ENCODE measurements at places on chromosomes 2 and 18.

- DNase-seq = no peak
Measured at GRCh38 chr2:147818741-147819140, 26.1 kb upstream of the ACVR2A start.

GRCh38 chr2:169039702-169040101, 8.6 kb upstream of the ABCB11 start:
- DNase-seq = no peak

- DNase-seq = no peak
Measured at GRCh38 chr18:3458378-3458777, 8.4 kb downstream of the TGIF1 start.

DNA sequence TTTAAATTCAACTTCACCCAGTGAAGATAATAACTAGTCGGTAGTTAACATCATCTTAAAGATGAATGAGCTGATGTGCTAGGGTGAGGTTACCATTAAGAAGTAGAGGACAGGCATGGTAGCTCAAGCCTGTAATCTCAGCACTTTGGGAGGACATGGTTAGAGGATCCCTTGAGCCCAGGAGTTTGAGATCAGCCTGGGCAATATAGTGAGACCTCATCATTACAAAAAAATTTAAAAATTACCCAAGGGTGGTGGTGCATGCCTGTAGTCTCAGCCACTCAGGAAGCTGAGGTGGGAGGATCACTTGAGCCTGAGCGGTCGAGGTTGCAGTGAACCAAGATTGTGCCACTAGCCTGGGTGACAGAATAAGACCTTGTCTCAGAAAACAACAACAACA, 4.7 kb downstream of the GALNT5 start:
- no peak for DNase-seq

DNA sequence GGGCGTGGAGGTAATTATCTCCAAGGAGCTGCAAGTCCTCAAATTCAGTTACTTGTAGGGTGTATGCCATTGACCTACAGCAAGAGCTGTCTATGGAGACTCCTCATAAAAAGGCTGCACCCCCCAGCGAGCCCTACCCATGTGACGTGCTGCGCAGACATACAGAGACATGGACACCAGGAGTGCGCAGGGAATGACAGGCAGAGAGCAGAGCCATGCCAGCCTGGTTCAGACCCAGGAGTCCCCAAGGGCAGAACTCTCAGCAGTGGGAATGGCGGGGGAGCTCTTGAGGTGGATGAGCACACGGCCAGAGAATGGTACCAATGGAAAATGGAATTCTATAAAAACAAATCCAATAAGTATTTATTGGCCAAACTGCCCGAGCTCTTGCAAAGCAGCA, 310.1 kb downstream of the MYCN start:
- no peak for DNase-seq

DNA sequence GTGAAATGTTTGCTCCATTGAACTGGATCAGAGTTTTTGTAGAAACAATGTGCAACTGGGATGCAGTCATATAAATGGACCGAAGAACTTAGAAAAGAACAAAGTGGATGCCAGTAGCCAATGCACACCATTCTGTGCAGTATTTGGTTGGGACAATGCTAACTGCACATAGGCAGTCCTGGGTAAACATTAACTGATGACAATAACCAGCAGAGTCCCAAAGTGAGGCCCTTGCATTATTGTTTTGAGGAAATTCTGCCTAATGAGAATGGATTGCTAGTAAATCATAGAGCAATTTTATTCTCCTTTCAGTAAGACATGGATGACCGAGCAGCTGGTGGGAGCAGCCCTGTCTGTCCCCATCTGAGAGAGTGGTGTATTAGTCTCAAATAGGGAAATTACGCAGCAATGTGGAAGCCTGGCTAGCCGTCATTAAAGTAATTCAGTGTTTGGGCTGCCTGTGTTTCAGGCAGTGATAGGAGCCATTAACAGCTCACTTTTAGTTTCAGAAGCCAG, 94.9 kb downstream of the KCTD1 start:
- DNase-seq = no peak

DNA sequence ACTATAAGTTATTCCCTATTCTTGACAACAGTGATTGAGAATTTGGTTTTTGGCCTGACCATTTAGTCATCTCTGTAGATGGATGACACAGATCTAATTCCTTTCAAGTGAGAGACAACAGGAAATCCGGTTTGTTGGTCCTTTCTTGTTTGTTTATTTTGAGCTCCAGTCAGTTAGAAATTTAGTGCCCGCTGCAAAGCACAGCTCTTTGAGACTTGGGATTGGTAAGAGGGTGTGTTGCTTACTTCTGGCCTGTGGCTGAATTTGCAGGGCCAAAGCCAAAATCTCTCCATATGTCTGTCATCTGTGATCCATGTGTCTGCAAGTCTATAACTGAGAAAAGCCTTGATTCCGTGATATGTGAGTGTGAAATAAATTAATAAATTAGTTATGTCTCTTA, 74.3 kb downstream of the BIN1 start:
- no peak for DNase-seq

DNA sequence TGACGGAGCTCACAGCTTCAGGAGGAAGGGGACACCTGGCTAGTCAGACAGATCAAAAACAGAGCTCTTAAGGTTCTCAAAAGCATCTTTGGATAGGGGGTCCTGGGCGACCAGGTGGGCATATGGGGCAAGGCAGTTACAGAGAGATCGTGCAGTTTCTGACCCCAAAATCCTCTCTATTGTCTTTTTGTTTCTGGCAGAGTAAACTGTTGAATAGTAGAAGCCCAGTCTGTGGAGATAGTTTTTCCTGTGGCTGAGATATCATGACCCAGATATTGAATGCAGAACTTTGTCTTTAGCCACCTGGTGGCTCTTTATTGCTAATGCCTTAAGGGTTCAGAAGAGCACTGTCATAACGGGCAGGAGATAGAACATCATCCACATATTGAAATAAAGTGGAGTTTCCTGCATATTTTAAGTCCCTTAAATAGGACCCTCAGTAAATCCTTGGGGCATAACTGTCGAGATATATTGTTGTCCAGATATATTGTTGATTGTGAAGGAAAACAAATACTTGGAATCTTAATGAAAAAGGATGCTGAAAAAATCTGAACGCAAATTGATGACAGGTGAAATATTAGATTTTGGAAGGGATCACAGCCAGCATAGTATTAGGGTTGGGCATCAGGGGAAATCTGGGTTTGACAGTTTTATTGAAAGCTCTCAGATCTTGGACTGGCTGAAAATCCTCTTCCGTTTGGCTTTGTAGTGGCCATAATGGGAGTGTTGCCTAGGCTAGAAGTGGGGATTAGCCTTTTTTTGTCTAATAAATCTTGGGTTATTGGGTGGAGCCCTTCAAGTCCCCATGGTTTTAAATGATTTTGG, 14.1 kb upstream of the ZDBF2 start:
- DNase-seq = no peak

GRCh38 chr2:212073360-212073759, 465.2 kb downstream of the ERBB4 start:
- DNase-seq = no peak

DNA sequence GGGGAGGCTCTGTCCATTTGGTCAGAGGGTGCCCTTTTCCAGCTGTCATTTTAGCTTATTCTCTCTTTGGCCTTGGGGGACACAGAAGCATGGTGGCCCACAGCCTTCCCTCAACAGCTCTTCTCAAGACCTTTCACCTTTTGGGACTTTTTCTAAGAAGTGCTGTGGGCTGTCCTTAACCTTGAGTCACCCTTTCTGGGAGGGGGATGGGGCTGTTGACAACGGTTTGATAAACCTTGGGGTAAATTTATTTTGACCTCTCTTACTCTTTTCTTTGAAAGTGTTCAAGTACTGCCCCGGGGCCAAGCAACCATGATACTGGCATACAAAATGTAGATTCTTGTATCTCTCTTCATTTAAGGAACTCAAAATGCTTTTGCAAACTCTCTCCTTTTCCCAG, 13.7 kb downstream of the IGFBP5 start:
- DNase-seq = no peak

GRCh38 chr2:30439879-30440278, 7.2 kb upstream of the LCLAT1 start:
- DNase-seq = no peak

GRCh38 chr2:12340164-12340563, 376.6 kb upstream of the TRIB2 start:
- no peak for DNase-seq

DNA sequence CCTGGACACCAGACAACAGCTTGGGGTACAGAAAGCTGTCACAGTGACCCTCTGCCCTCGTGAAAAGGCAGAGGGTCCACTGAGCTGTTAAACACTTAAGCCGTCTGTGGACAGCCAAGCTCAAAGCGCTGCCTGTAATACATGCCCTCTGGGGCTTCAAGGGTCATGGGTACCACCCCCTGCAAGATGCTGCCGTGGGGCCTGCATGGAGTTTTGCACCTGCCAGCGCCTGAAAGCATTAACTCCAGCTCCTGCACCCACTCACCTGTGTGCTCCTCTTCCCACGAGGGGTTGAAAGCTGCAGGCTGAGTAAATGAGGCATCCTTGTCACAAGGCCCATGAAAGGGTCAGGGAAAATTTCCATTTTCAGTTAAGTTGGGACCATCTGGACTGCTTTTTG, 70.6 kb upstream of the PHLPP1 start:
- DNase-seq = no peak

DNA sequence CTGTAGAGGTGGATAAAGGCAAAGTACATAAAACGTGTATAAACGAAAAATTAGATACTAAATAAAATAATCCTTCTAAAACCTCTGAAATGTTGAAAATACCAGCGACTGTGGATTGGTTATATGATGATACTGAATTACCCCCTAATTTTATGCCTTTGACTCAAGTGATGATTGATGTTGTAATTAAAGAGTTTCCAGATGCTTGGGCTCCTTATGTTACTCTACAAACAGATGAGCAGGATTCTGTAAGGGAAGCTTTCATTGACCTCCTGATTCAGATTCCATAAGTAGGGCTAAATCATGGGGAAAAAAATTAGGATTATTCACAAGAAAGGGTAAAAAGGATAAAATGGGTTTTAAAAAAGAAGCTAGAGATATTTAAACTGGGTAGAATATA, 418.2 kb upstream of the SLC39A10 start:
- DNase-seq = no peak

GRCh38 chr2:37555457-37555856, 116.0 kb downstream of the CDC42EP3 start:
- DNase-seq = no peak

GRCh38 chr2:201939453-201939941, 94.2 kb upstream of the FZD7 start:
- no peak for DNase-seq

- DNase-seq = no peak
Measured at GRCh38 chr2:105870858-105871257, 126.1 kb downstream of the NCK2 start.

DNA sequence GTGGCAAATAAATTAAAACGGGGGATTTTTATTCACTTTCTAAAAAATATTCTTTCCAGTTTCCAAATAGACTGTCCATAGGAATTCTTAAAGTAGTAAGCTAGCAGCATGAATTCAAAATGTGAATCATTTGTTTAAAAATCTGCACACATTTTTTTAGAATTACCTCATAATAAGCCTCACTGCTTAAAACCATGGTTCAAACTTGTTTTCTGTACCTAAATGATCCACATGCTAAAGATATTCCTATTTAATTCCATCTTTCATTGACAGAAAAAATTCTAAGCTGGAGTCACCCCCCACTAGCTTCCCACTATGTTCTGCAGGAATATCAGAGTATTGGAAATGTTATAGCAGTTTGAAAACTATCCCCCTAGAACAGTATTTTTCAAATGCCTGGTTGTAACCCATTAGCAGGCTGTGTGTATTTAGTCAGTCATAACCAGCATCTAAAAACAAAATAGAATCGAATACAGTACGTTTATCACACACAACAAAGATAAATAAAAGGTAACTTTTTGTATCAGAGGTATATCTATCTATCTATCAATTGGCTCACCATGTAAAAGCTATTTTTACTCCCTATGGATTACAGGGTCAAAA, 11.2 kb upstream of the IKZF2 start:
- DNase-seq = no peak

DNA sequence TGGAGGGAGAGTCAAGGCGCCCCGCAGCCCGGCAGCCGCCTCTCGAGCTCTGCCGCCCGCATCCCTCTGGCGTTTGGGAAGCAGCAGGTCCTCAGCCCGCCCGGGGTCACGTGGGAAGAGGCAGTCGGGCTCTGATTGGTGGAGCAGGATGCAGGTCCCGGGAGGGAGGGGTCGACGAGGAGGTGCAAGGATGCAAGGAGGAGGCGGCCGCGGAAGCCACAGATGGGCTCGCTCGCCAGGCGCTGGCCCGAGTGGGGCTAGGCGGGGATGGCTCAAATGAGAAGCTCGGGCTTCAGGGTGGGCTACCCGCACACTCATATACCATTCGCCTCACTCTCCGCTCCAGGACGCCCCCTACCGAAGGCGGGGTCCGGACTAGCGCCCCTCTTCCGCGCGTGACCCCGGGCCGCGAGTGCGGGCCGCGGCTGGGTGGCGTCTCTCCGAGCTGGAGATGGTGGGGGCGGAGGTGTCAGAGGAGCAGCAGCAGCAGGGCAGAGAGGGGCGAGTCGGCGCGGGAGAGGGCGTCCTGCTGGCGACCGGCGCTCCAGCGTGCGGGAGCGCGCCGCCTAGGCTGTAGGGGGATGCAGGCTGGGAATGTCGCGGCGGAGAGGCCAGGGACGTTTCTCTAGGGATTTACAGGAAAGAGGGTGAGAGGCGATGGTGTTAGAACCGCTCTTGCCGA, at the start of gene TMEFF2:
Gene TMEFF2 (minus strand): TSS at position 68 of the 682 bp plus-strand sequence. CDS start 409 bp downstream, outside the sequence.
- peak; percentile 50 for DNase-seq

DNA sequence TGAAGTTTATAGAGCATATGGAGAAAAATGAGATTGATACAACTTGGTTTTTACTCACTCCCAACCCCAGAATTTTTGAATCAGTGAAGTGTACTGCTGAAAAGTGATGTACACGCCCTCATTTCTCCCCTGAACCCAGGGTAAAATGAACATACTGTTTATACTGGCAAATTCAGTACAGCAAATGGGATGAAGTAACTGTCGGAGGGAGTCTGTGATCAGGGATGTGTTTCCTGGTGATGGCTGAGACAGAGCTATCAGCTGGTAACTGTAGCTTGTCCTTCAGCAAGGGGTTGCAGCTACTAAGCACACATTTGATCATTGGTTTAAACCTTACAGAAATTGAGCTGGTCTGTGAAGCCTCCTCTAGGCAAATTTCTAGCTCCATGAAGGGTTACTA, 191.6 kb downstream of the PTPRM start:
- no peak for DNase-seq

GRCh38 chr2:134505446-134505845, 213.4 kb downstream of the TMEM163 start:
- DNase-seq = no peak

GRCh38 chr18:78090584-78090983, 840.9 kb downstream of the GALR1 start:
- DNase-seq = no peak

GRCh38 chr2:60515721-60516226, 37.7 kb downstream of the BCL11A start:
- DNase-seq = no peak

Data from activated CD4-positive, CD25-positive, alpha-beta regulatory T cell treated with anti-CD3 and anti-CD28 coated beads, Interleukin-2, amount 50 U/mL, for 72 hours (primary cell).